ENCODE measurements at places on chromosomes 2 and 18. TPM values are rescaled to one million over a fixed set of nuclear protein-coding genes. Genes with fewer than 3 reads are reported as not detected.

TMEM178A gene
- total RNA-seq: 0.80 TPM

UGT1A5 gene
- not detected for total RNA-seq

LIMS4 gene
- 11.6 TPM for total RNA-seq

BCL11A gene
- 0.27 TPM for total RNA-seq

ARHGAP25 gene
- 3.0 TPM for total RNA-seq

SAG gene
- total RNA-seq: not detected

TPO gene
- not detected for total RNA-seq

SRD5A2 gene
- under 0.01 TPM for total RNA-seq

NMUR1 gene
- total RNA-seq: not detected

ALPI gene
- not detected for total RNA-seq

PPP4R3B gene
- total RNA-seq: 89.0 TPM

ATP9B gene
- total RNA-seq: 28.1 TPM

C2orf72 gene
- under 0.01 TPM for total RNA-seq

MORN2 gene
- total RNA-seq: 22.2 TPM

SOX11 gene
- total RNA-seq: not detected

TSPYL6 gene
- total RNA-seq: not detected

KHK gene
- total RNA-seq: 3.4 TPM

DAPL1 gene
- not detected for total RNA-seq

TYW5 gene
- total RNA-seq: 13.6 TPM

OTOS gene
- not detected for total RNA-seq

CAPN14 gene
- under 0.01 TPM for total RNA-seq

ARL4C gene
- total RNA-seq: 2.1 TPM

STK11IP gene
- total RNA-seq: 9.0 TPM

CD28 gene
- total RNA-seq: under 0.01 TPM

VSNL1 gene
- not detected for total RNA-seq

LYG1 gene
- 0.57 TPM for total RNA-seq

POTEI gene
- 0.66 TPM for total RNA-seq

DTNA gene
- 19.8 TPM for total RNA-seq

TCF23 gene
- not detected for total RNA-seq

CROCC2 gene
- total RNA-seq: not detected

CNGA3 gene
- under 0.01 TPM for total RNA-seq

COLEC11 gene
- not detected for total RNA-seq

LCLAT1 gene
- 31.5 TPM for total RNA-seq

KIAA1328 gene
- 11.7 TPM for total RNA-seq

CABYR gene
- 5.5 TPM for total RNA-seq

RAB6C gene
- not detected for total RNA-seq

PEX13 gene
- 47.3 TPM for total RNA-seq

CNTNAP5 gene
- total RNA-seq: not detected

MRPS9 gene
- total RNA-seq: 30.2 TPM

UCN gene
- total RNA-seq: 0.13 TPM

SKA1 gene
- total RNA-seq: 47.7 TPM

HS1BP3 gene
- 24.7 TPM for total RNA-seq

CCBE1 gene
- total RNA-seq: 1.0 TPM

CCDC74B gene
- total RNA-seq: 0.66 TPM

SLC9A2 gene
- total RNA-seq: under 0.01 TPM

CCDC141 gene
- total RNA-seq: 0.13 TPM

CHRND gene
- not detected for total RNA-seq

ABCB11 gene
- 0.53 TPM for total RNA-seq

UGT1A4 gene
- not detected for total RNA-seq

GAD1 gene
- total RNA-seq: 0.14 TPM

SLC4A3 gene
- 0.13 TPM for total RNA-seq

ZAP70 gene
- total RNA-seq: under 0.01 TPM

LYPD1 gene
- 58.1 TPM for total RNA-seq

KCNE4 gene
- total RNA-seq: under 0.01 TPM

SIX3 gene
- not detected for total RNA-seq

GRHL1 gene
- total RNA-seq: 0.86 TPM

Measured in thoracic aorta endothelial cell (primary cell).